ENCODE measurements at places on chromosomes 12 and 14.
A peak's percentile ranks its signal among the peaks of the same experiment; 100 is the strongest.

DNA sequence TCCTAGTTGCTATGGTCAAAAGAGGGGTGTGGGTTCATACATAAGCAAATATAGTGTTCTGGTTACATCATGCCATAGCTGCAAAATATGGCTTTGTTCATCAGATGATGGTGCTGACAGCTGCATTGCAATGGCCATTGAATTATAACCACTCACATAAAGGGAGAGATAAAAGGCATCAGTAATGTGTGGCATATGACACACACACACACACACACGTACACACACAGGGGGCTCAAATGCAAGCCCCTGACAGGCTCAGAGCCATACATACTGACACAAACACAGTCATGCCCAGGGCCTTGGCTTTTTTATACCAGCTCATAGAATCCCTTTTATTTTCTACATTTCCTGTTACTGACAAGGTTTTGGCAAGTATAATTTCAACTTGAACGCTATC, 698.9 kb downstream of the BCL11B start:
- DNase-seq = no peak

DNA sequence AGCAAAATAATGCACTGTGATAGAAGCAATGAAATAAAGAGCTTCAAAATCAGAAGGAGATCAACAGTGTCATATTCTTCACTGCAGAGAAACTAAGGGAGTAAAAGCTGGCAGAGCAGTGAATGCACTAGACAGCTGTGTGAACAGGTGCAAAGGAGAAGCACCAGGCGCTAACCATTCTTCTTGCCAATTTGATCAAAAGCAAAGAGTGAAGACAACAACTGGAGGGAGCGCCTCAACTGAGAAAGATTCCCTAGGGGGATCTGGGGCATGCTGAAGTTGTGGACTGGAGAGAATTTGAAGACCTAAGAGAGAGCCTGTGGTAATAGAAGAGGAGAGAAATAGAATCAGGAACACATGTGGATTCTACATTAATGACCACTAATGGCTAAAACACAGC, 50.4 kb upstream of the OVCH1 start:
- no peak for DNase-seq

- no peak for DNase-seq
Measured at GRCh38 chr12:20520532-20520931, 152.2 kb downstream of the PDE3A start.

DNA sequence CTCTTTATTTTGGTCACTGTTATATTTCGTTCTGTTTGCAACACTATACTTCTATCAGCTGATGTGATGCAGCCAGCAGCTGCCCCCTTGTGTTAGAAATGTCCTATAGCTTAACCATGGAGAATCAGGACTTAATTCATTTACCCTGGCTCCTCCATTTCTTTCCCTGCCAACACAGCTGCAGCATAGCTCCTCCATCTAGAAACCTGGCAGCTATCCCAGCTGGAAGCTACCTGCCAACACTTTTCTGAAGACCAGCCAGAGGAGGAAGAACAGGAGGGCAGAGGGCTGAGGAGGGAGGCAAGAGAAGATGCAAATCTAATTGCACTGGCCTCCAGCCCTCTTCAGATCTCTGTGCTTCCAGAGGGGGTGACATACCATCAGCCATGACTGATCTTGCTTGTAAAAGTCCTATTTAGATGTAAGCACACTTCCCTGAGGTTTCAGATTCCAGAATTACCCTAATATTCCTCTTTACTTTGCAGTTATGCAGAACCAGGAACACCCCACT, 156.8 kb upstream of the TMEM260 start:
- DNase-seq = no peak

GRCh38 chr12:41061192-41061591, 126.9 kb upstream of the PDZRN4 start:
- no peak for DNase-seq

DNA sequence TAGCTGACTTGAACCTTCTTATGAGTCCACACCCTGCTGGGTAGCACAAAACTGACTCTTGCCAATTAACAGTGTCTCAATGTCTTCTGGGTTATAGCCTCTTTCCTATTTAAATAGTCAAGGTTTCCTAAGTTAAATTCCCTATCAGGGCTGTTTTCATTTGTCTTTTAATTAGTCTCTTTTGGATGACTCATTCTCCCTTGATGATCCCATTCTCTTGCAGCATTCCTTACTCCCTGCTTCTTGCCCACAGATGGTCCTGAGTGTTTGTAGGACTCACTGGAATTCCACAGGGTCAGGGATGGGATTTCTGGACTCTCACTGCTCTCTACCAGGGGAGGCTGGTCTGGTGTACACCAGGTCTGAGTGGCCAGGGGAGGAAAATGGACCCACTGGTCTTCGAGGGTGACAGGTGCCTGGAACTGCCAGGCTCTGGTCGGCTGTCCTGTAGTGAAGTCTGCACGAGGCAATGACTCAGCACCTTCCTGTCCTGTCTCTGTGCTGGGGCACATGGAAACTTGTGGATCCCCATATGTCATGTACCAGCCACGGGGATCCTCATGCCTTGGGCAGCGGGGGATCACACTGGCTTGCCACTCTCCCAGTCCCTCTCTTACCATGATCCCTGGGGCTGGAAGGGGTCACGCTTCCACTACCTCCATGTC, 236.5 kb upstream of the PELI2 start:
- no peak for DNase-seq

DNA sequence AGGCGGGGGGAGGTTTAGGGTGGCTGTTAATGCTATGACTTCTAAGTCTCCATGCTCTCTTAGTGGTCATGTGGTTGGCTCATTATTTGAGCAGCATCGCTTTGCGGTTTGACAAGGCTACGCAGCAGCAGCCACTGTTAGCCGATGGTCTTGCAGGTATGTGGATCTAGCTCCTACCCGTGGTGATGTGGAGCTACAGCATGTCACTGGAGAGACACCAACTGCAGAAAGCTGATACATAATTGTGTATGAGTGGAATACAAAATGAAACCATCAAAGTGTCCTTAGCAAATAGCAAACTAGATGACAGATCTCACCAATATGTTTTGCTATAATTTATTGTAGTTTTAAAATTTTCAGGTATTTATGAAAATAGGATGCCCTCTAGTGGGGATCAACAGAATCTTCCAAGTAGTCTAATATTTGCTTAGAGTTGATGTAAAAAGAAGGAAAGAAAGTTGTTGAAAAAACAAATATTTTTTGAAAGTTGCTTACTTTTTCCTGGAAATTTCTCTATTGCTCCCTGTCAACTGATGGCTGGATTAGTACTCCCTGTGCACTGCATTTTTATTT, 94.9 kb downstream of the NAV3 start:
- DNase-seq = peak; percentile 77

DNA sequence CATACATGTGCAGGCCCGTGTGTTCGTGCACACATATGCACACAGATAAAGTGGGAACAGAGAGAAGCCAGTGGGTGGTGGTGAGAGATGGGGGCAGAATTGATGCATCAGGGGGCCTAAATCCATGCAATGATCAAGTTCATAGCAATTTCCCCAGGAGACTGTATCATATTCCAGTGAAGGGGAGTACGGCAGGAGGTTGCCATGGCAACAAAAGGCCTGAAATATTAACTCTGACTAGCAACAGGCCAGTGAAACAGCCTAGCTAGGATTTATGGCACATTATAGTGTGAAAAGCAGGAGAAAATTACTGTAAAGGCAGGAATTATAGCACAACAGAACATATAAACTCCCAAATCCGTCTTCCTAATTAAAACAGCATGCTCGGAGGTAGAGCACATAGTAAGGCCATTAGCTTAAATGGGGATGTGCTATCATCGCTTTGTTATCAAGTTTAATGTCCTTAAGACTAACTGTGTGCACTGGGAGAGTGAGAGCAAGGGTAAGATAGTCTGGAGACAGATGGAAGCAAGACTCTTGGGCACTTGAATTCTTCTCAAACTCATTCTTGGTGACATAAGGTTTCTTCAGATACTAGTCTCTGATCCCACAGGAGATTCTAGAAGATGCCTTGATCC, 806.3 kb downstream of the DIO2 start:
- no peak for DNase-seq

DNA sequence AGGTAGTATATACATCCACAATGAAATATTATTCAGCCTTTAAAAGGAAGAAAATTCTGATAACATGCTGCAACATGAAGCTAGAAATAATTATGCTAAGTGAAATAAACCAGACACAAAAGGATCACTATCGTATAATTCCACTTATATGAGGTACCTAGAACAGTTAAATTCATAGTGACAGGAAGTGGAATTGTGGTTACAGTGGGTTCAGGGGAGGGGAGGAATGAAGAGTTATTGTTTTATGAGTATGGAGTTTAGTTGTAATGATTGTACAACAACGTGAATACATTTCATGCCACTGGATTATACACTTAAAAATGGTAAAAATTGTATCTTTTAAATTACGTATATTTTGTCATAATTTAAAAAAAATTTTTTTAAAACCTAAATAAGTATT, 21.0 kb downstream of the EEA1 start:
- DNase-seq = no peak

GRCh38 chr12:124512667-124513296, 54.6 kb downstream of the NCOR2 start:
- peak; percentile 96 for DNase-seq

GRCh38 chr12:130394906-130395305, 57.2 kb downstream of the PIWIL1 start:
- DNase-seq = no peak

GRCh38 chr12:110888256-110888991, 32.0 kb downstream of the MYL2 start:
- DNase-seq = no peak

DNA sequence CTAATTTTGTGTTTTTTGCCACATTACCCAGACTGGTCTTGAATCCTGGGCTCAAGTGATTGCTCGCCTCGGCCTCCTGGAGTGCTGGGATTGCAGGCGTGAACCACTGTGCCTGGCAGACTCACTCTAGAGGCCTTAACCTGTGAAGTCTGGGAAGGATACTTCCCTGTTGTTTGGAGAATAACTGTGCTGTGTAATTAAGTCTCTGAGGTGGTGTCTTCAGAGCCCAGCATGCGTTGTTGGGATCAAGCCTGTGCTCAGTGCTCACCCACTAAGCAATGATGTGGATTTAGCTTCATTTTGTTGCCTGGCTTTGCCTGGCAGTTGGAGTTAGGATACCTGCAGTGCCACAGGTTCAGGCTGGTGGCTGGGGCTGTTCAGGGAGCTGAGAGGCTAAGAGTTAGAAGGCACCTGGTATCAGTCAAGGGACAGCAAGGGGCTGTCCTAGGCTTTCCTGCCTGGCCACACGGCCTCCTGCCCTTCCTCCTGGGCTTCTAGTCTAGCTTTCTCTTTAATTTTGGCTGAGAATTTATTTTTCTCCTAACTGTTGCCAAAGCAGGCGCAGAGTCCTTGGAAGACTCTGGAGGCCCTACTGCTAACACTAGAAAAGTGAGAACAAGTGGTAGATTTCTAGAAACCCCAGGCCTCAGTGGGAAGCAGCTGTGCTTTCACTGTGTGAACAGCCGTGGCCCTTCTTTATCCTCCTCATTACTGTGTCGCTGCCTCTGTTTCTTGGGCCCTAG, 38.5 kb downstream of the EP400 start:
- no peak for DNase-seq

- no peak for DNase-seq
Measured at GRCh38 chr12:58030566-58031279, 89.4 kb downstream of the ATP23 start.

GRCh38 chr14:68757618-68758081, 35.2 kb downstream of the ZFP36L1 start:
- DNase-seq = no peak

DNA sequence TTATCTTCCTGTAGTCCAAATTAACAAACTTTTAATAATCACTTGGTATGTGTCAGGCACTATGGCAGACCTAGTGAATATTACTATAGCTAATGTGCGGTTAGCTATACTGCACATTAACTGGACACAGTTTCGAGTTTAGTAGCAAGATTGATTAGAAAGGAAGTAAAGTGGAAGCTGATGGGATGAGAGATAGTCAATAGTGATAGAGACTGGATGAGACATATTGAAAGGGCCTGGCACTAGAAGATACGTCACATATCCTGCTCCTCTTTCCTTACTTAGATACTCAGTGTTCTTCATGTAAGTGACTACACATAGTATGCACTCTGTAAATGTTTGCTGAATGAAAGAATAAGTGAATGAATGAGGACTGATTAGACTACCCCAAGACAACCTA, 5.5 kb downstream of the TBK1 start:
- no peak for DNase-seq

DNA sequence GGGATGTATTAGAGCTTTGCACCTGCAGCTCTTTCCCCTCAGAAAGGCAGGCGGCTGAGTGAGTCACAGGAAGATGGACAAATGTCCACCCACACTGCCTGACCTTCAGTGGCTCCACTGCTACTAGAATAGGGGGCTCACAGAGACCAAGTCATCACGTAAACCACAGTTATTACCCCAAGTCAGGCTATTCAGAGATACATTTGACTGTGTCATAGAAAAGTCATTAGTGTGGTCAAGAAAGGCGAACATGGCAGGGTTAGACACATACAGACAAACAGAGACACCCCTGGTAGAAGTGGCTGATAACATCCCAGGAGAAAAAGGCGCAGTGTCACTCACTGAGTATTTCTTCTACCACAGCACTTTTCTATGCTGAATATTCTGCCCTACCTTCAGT, 36.0 kb downstream of the GCH1 start:
- no peak for DNase-seq

- DNase-seq = no peak
Measured at GRCh38 chr12:46174061-46174662, 94.7 kb downstream of the SLC38A1 start.

GRCh38 chr12:123089631-123090353, 61.1 kb downstream of the PITPNM2 start:
- DNase-seq = no peak

- no peak for DNase-seq
Measured at GRCh38 chr14:54535646-54536045, 25.9 kb downstream of the CGRRF1 start.

GRCh38 chr14:53126731-53127130, 26.4 kb downstream of the DDHD1 start:
- no peak for DNase-seq

- no peak for DNase-seq
Measured at GRCh38 chr14:55388160-55388559, 23.5 kb downstream of the ATG14 start.

DNA sequence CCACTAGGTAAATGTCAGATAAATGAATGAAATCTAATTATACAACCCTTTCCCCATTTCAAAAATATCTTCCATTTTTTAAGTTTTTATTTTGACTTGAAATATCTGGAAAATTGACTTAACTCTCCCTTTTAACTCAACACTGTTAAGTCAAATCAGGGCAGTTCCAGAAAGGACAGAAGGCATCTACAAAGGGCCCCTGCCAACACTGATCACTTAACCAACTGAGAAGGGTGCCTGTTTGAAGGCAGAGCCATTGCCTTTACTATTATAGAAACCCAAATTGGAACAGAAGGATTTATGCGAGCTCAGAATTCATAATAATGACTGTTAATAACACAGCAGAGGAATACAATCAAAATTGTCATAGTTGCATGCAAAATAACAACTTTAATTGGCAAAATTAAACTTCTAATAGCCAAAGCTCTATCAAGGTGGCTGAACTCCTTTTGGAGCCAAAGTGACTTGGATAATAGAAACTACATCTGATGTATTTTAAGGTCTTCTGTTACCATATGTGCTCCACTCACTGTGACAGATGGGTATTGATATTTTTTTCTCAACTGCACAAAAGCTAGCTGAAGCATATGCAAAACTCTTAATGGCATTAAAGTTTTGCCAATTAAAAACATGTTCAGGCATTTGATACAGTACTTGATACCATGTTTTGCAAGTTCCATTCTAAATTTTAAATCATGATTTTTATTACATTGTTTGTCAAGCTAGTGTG, 383.8 kb downstream of the NOVA1 start:
- no peak for DNase-seq

Data from NT2/D1 (cell line).